NCI-H510A treated with DMSO at 0.1 percent for 48 hours (cell line): ENCODE measurements at places on chromosomes 7 and 10.

DNA sequence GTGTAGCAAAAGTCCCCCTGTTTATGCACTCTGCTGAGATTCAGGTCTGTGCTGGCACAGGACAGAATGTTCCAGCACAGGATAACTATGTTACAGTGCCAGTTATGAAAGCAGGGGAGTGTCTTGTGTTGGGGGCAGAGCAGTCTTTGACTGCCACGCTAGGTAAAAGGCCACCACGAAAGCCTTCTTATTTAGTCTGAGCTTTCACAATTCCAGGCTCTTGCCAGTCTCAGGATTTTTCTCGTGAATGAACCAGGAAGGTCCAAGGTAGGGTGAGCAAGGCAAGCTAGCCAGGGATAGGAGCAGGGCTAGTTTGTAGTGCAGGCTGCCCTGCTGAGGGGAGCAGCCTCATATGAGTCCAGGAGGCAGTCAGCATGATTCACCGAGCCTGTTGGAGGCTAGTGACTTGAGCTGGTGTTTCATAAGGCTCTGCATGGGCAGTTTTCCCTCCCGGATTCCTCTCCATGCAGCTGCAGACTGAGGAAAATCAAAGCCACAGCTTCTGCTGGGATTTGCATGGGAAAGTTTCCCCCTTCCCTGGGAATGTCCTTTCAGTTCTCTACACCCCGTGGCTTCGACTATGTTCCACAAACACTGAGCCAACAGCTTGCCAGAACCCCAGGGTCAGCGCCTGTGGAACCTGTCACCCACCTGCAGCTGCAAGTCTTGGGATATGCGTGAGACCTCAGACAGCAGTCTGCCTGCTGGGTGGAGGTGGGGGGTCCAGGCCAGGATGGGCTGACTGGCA, 112.3 kb downstream of the JCAD start:
- DNase-seq, result no peak

DNA sequence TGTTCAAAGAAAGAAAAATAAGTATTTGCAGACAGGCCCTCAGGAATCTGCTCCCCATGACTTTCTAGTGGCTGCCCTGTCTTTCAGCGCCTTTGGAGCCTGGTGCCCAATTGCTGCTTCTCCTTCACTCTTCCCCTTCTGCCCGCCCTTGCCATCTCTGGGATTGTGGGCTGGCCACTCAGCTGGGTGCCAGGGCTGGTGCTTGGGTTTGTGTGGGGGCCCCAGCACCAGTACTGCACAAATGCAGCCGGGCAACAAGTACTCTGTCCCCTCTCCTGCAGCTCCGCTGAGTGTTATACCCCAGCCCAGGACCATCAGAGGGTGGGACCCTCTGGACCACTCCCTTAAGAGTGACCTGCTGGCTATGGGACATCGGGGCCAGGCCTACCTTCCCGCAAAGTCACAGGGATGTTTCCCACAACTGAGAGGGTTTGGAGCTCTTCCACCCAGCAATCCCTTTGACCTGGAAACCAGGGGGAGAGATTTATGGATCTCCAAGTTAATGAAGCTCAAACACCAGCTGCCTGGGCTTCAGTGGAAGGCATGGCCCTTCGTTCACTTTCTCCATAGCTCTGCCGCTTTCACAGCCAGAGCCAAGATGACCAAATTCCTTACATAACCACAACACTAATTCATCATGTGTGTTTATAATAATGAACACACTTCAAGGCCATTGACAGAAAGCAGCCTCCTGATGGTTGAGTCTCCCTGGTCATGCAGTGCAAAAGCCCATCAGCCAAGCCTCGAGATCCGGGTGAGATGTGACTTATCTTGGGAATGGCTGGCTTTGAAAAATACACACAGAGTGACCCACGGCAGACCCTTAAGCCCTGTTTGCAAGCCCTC, 313.9 kb upstream of the ZNF32 start:
- DNase-seq, result no peak

- peak; percentile 19 for DNase-seq
Observed at GRCh38 chr7:124032369-124033094, at the start of gene TMEM229A. TSS of gene TMEM229A (minus strand) at chr7:124033067. CDS start at chr7:124033003, 64 bp downstream.

DNA sequence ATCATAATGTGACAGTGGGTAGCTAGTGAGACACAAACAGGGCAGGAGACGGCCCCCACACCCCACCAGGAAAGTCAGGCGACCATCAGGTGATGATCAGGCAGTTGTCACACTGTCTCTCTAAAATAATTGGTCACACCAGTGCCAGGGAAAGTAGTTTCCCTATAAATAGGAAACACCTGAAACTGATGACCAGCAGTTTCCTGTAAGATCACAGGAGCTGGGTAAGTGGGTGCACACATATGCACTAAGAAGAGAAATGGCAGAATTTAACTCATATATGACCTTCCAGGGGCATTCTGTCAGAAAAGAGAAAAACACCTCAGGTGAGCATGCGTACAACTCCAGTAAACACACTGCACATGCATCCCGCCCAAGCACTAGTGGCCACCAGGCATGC, 620.5 kb upstream of the GHITM start:
- DNase-seq, result no peak

DNA sequence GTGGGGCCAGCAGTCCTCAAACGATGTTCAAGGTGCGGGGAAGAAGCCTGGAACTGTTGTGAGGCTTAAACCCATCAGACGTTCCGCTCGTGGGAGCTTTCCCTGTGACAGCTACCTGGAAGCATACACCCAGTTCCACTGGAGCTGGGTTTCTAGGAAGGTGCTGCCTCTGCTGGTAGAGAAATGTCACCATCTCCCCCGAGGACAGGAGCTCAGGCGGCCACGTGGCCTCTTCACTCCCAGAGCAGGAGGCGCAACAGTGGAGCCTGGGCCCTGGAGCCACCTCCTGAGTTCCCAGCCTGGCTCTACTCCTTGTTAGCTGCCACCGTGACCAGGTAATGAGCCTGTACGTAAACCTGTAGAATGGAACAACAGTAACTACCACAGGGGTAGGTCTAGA, 156.1 kb downstream of the ADARB2 start:
- no peak for DNase-seq

- no peak for DNase-seq
Observed at GRCh38 chr7:156843157-156843556, 49.8 kb downstream of the LMBR1 start.

DNA sequence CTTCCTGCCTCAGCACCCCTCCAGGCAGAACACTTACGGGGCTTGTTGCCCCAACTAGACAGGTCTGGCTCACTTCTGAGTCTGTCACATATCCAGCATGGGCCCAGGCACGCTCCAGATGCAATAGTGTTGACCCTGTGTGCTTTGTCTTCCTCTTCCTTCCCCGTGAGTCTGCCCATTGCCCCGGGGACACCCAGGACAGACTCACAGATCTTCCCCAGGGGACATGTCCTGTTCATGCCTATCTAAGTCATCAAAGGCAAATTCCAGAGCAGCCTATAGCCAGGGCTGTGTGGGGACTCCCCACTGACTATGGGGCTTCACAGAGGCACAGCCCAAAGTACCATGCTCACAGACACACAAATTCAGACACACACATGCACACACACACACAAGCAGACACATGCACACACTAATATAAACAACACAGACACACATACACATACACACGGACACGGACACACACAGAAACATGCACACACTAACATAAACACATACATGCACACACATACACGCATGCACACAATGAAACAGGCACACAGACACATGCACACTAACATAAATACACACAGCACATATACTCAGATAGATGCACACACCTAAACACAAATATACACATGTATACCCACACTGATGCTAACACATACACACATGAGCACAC, 175.8 kb downstream of the KCNMA1 start:
- DNase-seq, result no peak

DNA sequence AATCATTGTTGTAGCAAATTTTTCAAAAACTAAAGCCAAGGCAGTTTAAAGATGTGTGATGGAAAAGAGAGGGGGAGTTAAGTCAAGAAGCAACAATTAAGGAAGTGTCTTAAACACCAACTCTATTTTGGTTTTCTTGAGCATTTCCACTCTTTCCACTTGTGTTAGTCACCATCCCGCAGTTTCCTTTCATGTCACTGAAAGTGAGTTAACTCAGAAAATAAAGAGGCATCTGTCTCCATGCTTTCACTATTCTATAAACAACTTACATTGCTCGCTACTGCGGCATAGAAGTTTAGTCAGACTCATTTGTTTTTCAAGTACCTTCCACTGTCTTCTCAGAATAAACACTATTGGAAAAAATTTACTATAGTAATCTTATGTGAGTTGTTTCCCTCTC, 284.9 kb upstream of the SEMA3D start:
- no peak for DNase-seq

- DNase-seq, result no peak
Observed at GRCh38 chr7:90736968-90737939, 141.1 kb downstream of the CDK14 start.

- no peak for DNase-seq
Observed at GRCh38 chr10:43228783-43229207, 38.1 kb downstream of the RASGEF1A start.

DNA sequence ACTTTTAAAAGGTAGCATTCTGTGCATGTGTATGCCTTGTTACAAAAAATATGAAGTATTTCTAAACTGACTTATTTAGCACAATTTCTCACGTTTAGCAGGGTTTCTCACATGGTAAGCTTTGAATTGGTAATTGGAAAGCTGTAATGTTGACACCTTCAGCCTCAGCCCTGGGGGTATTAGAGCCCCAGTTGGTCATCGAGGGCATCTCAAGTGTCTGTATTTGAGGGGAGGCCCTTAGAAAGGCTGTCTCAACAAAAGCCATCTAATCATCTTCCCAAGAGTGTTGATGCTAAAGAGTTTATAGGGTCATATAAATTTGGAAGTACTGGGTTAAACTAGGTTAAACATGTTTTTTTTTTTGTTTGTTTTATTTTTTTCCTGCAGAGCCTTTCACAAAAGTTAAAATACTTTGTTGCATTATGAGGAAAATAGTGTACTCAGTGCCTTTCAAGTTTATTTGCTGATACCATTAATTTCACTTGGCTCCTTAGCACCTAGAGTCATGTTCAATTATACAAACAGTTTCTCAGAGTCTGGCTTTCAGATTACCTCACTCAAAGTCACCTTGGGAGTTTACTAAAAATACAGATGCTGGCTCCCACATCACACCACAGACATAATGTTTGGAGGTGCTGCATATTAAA, 134.0 kb downstream of the CD36 start:
- DNase-seq, result no peak
